ENCODE measurements at places on chromosomes 7 and 10.

DNA sequence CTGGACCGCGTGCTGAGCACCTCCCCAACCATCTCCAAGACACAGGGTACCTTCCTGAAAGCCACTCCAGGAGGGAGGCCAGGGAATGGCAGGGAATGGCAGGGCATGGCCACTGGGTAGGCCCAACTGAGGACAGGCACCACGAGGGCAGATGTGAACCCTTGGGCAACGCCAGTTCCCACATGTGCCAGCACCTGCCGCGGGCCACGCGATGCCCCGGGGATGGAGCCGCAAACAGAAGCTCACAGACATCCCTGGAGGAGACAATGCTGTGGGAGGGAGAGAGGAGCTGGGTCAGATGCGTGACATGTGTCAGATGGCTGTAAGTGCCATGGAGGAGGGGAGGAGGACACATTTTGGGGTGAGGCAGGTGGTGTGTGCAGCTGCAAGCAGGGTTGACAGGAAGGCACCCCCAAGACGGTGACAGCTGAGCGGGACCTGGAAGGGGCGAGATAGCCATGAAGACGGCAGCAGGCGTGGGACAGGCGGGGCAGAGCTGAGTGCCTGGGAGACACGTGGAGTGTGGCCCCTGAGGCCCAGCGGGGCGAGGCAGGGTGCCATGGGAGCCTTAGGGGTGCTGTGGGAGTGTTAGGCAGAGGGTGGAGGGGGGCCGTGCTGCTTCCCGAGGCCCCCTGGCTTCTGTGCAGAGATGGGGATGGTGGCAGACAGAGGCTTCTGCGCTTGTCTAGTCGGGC is 27.7 kb downstream of the IQCE start:
- DNase-seq: no peak

- peak; percentile 27 for DNase-seq
Observed at GRCh38 chr10:132616170-132616995, 78.8 kb downstream of the INPP5A start.

GRCh38 chr10:29804025-29804852 is 169.5 kb upstream of the SVIL start:
- no peak for DNase-seq

GRCh38 chr7:143518521-143518920 is 40.8 kb downstream of the TAS2R41 start:
- no peak for DNase-seq

DNA sequence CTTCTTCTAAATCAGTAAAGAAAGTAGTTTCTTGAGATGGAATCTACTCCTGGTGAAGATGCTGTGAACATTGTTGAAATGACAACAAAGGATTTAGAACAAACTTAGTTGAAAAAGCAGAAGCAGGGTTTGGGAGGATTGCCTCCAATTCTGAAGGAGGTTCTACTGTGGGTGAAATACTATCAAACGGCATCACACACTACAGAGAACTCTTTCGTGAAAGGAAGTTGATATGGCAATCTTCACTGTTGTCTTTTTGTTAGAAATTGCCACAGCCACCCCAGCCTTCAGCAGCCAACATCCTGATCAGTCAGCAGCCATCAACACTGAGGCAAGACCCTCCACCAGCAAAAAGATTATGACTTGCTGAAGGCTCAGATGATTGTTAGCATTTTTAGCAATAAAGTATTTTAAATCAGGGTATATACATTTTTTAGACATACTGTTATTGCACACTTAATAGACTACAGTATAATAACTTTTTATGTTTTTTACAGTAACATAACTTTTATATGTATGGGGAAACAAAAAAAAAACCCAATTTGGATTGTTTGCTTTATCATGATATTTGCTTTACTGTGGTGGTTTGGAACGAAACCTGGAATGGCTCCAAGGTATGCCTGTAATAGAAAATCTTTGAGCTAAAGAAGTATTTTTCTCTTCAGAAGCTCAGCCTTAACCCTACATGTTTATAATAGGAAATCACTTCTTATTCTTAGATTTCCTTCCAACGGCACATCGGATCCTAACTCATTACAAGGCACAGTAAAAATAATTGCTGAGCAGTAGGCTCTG is 257.3 kb downstream of the LRMDA start:
- no peak for DNase-seq

DNA sequence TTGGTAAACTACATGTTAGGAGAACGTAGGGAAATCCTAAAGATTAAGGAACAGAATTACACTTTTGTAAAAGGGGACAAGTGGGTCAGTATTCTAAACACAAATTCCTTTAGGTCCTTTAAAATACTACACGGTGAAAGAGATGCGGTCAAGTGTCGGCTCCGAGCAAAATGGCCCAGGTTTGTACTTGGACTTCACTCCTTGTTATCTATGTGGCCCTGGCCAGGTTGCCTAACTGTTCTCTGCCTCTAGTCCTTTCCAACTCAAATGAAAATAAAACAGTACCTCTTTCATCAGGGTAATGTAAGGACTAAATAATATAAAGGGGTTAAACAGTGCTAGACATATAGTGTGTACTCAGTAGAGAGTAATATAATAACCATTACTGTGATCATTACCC is 344.8 kb downstream of the PARD3 start:
- no peak for DNase-seq

GRCh38 chr7:141559961-141560360 is 8.8 kb downstream of the AGK start:
- no peak for DNase-seq

- no peak for DNase-seq
Observed at GRCh38 chr7:3000566-3000965, 43.1 kb downstream of the CARD11 start.

DNA sequence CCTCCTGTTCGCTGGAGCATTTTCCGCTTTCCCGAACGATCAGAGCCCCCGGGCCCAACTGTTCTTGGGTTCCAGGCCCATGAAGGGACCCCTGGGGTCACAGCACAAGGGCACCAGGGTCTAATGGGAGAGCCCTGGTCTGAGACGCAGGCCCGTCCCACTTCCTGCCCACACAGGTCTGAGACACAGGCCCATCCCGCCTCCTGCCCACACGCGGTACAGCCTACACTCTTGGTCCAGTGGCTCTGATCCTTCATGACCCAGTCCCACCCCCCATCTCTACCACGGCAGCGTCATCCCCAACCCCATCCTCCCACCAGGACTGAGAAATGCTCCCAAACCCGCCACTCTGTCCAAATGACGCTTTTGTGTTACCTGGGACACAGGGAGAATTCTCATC is 38.7 kb upstream of the SAMD8 start:
- no peak for DNase-seq

GRCh38 chr10:62916141-62916603 is 100.0 kb upstream of the EGR2 start:
- no peak for DNase-seq

- DNase-seq: no peak
Observed at GRCh38 chr7:123472750-123473445, 61.5 kb downstream of the IQUB start.

- DNase-seq: no peak
Observed at GRCh38 chr7:45092100-45092930, 3.5 kb upstream of the NACAD start.

- DNase-seq: no peak
Observed at GRCh38 chr10:102406815-102407214, 11.3 kb downstream of the NFKB2 start.

DNA sequence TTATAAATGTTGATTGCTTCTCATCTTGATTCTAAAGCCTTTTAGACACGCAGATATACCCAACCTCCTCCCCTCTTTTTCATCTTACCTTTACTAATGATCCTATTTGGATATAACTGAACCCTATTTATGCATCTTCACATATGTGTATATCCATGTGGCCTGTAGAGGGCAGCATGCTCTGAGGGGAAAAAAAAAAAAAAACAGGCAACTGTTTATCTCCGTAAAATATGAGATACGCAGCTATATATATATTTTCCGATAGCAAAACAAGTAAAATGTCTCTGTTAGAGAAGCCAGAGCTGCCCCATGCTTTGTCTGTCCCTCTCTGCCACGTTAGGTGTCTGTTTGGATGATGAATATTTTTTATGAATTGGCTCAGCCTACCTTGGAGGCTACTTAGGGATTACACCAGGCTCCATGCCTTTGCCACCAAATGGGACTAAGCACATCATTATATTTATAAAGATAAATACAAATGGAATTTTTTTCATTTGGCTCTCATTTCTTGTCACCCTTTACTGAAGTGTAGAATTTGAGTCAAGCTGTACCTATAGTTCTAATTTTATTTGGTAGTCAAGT is 174.8 kb upstream of the FZD1 start:
- no peak for DNase-seq

GRCh38 chr10:119395280-119396007 is 147.1 kb downstream of the RGS10 start:
- DNase-seq: no peak

DNA sequence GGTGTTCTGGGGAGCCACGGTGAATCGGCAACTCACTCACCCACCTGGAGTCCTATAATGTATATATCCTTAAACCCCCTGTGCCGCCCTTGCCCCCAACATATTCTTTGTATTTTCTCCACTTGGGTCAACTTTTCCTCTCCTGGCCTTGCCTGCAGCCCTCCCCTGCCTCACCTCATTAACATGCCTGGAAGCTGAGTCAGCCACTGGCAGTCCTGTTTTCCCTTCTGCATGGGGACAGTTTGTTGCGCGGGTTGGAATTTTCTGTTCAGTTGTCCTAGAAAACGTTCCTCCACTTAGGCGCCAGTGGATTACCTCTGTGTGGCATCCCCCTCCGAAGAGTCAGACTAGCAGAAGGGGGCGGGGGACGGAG is 97.4 kb downstream of the C10orf105 start:
- no peak for DNase-seq

DNA sequence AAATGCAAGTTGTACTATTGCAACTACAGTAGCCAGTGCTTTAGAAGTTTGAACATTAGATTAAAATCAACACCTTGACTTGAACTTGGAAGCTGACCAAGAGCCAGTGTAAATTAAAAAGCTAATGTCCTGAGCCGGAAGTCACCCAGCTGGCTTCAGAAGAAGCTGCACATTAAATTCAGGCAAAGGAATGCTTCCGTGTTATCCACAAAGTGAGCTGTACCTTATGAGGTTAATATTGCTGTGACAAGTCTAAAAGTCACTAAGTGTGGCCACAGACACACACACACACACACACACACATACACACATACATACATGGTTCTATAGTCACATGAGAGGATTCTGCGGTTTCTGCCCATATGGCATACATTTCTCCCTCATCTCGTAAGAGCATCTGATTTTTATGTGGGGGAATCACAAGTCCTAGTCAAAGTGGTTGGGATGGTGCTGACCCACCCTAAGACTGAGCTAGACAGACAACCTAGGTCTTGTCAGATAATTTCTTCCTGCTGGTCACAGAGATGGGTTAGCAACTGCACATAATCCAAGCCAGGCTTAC is 612.9 kb downstream of the SORCS1 start:
- DNase-seq: no peak

DNA sequence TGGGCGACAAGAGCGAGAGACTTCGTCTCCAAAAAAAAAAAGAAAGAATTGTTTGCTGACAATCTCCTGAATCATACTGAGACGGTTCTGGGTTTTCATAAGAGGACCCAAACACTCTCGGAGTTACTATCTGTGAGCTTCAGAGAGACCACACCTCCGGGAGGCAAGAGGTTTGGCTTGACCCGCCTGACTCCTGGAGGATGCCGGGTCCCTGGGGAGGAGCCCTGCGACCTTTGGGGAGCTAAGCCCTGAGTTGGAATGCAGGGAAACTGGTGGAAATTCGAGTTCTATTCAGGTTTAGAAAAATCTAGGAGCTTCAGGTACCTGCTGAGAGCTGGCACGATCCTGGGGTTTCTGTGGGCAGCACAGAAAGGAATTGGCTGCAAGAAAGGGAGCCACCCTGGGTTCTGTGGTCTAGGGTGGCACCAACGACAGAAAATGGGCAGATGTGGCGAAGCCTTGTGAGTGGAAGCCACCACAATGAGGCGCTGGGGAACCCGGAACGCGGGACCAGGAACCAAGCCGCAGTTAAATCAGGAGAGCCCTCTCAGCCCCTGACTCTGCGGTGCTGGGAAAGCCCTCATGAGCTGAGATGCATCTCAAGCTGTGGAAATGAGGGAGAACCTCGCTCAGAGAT is 21.9 kb upstream of the GATAD1 start:
- no peak for DNase-seq

GRCh38 chr10:32046151-32046550 is 10.1 kb downstream of the KIF5B start:
- DNase-seq: no peak

- no peak for DNase-seq
Observed at GRCh38 chr7:55100544-55101327, 81.9 kb downstream of the EGFR start.

- DNase-seq: no peak
Observed at GRCh38 chr7:26618449-26618848, 245.9 kb downstream of the SKAP2 start.

GRCh38 chr10:119723161-119723560 is 2.7 kb upstream of the INPP5F start:
- no peak for DNase-seq

- no peak for DNase-seq
Observed at GRCh38 chr10:102815790-102816549, 21.2 kb downstream of the CYP17A1 start.

DNA sequence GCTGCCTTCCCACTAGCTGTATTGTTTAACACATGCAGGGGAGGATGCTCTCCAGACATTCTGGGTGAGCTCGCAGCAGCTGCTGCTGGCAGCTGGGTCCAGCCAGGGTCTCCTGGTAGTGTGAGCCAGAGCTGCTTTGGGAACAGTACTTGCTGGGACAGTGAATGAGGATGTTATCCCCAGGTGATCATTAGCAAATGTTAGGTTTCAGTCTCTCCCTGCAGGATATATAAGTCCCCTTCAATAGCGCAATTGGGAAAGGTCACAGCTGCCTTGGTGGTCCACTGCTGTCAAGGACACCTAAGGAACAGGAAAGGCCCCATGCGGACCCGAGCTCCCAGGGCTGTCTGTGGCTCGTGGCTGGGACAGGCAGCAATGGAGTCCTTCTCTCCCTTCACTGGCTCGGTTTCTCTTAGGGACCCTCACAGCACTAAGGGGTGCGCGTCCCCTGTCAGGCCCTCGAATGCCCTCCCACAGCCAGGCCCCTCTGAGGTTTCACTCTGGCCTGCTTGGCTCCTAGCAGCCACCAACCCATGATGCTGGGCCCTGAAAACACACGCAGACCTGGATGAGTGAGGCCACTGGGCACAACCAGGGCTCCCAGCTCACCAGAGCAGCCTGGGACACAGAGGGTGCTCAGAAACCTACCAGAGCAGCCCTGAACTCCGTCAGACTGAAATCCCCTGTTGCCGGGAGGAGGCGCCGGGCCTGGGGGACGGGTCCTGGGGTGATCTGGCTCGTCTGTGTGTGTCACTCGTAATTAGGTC is 173.0 kb upstream of the LANCL2 start:
- no peak for DNase-seq

DNA sequence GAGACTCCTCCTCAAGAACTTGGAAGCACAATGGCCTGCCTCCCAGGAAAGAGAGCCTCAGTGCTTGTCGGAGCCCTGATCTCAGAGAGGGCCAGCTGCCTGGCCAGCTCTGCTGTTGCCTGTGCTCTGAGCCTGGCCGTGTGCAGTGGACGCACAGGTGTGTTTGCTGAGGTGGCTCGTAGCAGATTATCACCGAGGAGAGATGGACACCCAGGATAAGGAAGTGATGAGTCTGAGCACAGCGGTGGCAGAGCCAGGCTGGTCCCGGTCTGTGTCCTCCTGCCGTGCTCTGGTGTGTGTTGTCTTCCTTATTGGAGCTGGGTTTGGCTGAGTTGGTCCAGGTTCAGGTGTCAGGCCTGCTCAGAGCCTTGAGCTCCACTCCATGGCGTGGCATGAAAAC is 208.5 kb downstream of the EBF3 start:
- DNase-seq: no peak

Data from stimulated activated CD8-positive, alpha-beta memory T cell treated with anti-CD3 and anti-CD28 coated beads, Interleukin-15, amount 100 ng/mL, for 4 hours (primary cell).